ENCODE measurements at places on chromosomes 16 and 17.

- DNase-seq: peak; percentile 34
Measured at GRCh38 chr16:2296661-2297505, 29.0 kb upstream of the RNPS1 start.

- no peak for DNase-seq
Measured at GRCh38 chr17:13981881-13982280, 87.4 kb upstream of the COX10 start.

GRCh38 chr17:51461578-51462004 is 201.2 kb downstream of the UTP18 start:
- peak; percentile 6 for DNase-seq

DNA sequence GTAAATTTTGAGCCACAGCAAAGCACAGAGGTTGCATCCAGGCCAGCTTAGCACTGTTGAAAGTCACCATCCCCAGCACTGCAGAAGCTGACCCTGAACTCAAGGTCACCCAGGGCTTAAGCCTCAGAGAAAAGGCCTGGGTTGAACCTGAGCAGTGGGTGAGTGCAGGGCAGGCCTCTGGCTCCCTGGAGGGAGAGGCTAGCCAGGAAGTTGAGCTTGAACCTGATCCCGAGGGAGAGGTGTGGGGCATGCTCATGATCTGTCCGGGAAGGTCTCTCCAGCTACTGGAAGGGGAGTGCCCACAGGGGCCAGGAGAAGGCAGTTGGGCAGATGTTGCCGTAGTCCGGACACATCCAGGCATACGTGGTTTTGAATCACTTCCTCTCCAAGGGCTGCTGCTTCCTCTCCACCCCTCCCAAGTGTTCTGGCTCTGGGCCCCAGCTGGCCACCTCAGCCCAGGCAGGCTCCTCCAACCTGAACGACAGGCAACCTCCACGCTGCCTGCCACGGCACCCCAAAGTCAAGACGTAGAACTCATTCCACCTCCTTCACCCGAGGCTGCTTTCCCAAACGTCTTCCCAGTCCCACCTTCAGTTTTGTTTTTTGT is 18.4 kb downstream of the CARHSP1 start:
- no peak for DNase-seq

DNA sequence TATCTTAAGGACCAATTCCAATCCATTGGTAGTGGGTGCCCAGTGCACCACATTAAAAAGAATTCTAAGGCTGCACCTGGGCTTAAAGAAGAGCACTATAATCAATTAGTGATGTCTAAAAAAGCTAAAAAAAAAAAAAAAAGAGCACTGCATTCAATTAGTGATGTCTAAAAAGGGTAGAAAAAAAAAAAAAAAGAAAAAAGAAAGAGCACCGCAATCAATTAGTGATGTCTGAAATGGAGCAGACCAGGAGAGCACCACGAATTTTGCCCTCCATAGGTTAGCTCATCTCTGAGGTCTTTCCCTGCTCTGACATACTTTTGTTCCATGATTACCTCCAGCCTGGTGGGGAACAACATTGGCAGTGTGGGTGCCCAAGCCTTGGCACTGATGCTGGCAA is 18.9 kb upstream of the CYLD start:
- no peak for DNase-seq

GRCh38 chr16:50255538-50255937 is 10.8 kb upstream of the ADCY7 start:
- DNase-seq: no peak

- DNase-seq: no peak
Measured at GRCh38 chr17:49899191-49899485, 51.3 kb upstream of the TAC4 start.

GRCh38 chr17:71941920-71942319 is 178.9 kb upstream of the SOX9 start:
- DNase-seq: no peak

DNA sequence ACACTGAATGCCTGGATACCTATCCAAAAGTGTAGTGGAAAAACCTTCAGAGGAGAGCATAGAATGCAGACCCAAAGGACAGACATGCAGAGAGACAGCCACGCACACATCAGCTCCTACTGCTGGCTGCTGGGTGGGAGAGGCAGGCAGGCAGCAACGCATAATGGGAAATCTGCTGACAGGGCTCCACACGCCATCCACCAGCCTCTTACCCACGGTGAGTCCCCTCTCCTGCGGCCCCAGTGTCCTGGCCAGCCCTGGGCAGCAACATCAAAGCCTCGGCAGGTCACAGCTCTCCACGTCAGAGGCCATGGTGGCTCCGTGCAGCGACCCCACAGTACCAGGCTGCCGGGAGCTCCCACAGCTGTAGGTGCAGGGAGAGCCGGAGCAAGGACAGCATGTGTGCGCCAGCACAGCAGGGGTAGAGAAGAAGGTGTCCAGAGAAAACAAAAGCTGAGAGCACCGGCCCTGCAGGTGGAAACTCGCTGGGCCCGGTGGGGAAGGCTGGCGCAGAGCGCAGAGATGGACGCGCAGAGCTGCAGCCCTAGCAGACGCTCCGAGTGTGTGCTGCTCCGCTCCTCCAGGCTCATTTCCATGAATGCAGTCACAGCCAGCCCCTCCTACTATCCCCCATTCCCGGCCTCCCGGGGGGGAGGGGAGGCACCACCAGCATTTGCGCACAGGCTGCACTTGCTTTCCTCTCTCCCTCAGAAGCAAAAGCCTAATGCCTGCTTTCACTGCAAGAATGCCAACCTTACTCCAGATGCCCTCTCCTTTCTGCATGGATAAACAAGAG is 58.9 kb downstream of the CYTH1 start:
- DNase-seq: peak; percentile 45

- DNase-seq: no peak
Measured at GRCh38 chr16:47511882-47512281, 50.8 kb downstream of the PHKB start.

- DNase-seq: no peak
Measured at GRCh38 chr16:22926105-22926751, 112.3 kb downstream of the HS3ST2 start.

- DNase-seq: no peak
Measured at GRCh38 chr17:41002814-41003213, 3.1 kb upstream of the KRTAP3-2 start.

DNA sequence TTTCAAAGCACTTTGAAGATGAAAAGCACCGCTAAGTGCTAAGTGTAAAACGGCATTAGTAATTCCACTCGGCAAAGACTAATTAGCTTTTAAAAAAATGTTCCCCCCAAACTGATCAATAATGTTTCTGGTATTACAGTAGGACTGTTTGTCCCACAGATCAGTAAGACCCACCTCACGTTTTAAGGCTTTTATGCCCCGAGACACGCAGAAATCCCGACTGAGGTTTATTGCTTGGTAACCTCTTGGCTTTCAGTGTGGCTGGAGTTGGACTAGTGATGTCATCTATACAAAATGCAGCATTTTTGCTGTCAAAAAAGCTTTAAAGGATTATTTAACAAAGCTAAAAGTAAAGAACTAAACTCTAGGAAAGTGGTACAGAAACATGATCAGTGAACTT is 414.6 kb upstream of the PSMD7 start:
- no peak for DNase-seq

DNA sequence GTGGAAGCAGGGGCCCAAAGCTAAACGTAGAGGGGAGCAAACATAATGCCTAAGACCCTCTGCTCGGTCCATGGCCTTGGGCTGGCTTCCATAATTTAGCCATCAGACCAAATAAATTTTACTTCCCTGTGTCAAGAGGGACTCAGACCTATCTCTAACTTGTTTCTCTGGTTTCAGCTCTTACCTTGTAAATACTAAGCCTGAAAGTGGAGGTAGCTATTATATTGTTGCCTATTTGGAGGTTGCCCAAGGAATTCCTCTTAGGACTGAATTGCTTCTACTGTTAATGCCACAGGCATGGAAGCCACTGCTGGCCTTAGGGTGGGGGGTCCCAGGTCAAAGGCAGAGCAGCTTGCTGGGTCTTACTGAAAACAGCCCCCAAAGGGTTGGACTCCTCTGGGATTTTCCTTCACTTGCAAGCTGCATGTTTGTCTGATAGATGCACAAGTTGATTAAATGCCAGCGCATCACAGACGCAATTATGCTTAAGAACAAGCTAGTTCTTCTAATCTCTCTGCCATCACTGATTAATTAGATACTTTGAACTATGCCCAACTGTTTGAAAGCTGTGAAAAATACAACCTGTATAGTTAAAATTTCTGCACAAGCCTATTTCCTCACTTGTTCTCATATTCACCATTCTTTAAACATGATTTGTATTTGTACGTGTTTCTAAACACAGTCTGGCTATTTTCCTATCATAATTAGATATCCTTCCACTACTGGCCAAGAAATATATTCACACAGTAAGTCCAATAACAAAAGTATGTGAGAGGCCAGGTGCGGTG is 67.9 kb upstream of the HAS3 start:
- no peak for DNase-seq

DNA sequence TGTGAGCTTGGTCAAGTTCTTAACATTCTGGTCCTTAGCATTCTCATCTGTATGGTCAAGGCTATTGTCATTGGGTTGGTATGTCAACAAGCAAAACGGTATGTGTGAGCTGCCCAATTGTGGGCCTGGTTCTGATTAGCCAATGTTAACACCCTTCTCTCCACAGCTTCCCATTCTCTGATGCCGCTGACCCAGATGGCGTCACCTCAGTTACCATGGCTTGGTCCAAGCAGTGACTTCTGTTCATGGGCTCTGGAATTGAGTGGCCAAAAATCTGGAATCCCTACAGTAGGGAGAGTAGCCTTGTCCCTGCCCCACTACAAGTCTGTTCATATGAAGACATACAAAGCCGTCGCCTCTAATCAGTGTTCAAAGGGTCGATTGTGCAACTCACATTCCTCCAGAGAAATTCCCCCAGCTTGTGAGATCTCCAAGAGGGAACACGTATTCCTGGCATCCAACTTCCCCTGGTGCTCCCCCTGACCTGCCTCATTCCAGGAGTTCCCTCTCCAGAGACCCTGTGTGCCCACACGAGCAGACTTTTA is 15.8 kb downstream of the TMEM98 start:
- peak; percentile 96 for DNase-seq

DNA sequence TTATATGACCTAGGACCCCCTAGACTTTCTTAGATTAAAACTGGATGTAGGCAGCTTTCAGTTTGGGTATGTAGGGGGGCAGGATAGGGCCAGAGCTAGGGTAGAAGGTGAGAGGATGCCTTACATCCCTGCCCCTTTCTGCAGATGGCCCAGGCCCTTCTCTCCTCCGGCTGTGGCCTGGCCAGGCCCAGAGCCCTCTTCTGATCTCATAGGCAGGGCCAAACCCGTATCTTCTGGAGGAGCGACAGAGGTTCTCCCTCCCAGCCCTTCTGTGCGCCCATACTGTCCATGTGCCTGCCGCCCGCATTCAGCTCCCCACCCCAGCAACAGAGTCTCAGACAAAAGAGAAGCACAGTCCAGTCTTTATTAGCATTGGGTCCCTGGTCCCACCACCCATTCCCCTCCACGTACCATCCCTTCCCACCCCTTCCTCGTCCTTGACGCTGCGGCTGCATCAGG is 2.0 kb upstream of the TSPOAP1 start:
- no peak for DNase-seq

DNA sequence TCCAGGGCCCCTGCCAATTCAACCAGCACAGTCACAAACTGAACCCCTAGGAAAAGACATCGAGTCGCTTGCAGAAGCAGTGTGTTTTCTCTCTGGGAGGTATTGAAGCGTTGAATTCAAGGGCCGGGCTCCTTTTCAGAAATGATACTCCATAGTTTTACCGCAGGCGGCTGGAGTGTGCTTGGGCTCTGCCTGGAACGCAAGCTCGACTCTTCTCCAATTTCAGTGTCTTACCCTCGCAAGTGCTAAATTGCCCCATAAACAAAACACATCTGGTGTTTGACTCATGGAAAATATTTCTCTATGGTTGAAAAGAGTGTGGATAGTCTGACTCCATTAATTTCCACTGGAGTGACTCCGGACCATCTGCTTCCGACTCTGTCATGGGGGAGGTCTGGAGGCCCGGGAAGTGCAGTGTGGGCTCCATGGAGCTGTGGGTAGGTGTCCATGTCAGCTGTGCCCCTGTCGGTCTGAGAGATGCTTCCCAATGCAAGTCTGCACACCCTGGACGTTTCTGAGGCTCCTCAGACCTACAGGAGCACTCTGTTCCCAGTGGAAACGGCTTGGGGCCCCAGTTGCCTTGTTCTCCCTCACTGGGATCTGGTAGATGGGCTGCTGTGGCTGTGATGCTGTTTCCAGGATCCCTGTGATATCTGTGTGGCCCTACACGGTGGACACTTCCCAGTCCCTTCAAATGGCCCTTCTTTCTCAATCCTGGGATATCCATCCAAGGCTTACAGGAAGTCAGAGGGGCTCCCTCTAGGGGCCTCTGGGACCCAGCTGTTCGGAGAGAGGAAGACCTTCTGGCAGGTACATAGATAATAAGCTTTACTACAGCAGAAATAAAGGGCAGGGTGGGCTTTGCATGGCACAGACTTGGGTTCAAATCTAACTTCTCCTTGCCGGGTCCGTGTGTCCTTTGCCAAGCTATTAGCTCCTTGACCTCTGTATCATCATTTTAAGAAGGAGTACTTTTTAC is 119.8 kb upstream of the CDH13 start:
- peak; percentile 48 for DNase-seq

DNA sequence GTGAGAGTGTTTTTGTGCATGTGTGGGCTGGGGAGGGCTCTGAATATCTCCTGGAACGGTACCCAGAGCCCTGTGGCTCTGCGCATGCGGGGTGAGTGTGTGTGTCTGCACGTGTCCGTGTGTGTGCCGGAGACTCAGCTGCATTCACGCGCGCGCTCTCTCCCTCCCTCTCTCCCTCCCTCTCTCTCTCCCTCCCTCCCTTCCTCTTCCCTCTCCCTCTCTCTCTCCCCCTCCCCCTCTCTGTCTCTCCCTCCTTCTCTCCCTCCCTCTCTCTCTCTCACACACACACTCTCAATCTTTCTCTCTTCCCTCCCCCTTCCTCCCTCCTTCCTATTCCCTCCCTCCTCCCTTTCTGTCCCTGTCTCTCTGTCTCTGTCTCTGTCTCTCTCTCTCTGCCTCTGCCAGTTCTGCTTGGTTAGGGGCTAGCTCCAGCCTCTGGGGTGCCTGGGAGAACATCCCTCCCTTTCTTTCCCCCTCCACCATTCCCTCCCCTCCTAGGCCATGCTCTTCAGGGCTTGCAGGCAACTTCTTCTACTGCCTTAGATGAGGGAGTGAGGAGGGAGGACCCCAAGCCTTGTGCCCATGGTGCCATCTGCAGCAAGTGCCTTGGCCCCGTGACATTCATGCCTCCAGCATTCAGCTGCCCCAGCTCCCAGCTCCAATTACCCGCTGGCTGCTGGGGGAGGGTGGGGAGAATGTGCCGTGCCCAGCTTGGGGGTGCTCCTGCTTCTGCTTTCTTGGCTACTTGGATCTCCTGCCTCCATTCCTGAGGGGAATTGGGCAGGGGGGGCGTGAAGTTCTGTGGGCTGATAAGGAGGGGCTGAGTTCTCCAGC is 6.4 kb downstream of the THRA start:
- peak; percentile 90 for DNase-seq

Data from large intestine (tissue), 12 donors.